ENCODE measurements at places on chromosomes 5 and 9.

DNA sequence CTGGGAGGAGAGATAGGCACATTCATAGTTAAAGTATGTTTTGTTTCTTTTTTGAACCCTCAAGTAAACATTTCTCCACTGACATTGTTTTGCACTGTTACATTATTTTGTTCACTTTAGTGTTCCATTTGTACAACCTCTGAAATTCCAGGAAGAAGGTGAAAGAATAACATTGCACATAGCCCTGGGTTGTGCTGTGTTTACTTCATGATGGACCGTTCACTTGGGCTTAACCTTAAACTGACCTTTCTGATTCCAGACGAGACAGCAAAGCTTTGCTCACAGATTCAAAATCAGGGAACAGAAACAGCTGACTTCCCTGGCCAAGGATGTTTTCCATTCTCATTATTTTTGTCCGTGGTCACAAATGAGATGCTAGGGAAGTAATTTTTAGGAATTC lies 42.8 kb upstream of the GDNF start:
- no peak for DNase-seq

GRCh38 chr5:135076051-135076491 lies 42.0 kb upstream of the PITX1 start:
- no peak for DNase-seq

DNA sequence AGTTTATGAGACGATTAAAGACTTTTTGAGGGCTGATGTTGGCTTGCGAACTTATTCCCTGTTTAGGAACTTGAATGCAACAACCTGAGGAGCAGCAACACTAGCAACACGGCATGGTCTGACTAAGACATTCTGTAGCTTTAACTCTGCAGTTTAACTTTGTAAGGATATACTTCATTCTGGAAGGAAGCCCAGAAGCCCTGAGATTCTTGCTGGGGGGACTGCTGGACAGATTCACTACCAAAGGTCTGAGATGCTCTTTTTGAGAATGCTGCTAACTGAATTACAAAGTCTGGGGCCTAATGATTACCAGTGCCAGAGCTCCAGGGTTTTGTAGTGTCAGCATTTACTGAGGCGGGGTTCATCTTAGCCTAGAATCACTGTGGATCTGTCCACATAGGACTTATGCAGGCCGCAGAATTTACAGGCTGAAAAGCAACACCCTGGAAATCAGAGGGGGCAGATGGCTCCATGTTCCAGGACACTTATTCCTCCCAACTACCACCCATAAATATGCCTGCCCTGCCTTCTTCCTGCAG lies 537.1 kb upstream of the CDH18 start:
- DNase-seq: no peak

- DNase-seq: no peak
Measured at GRCh38 chr9:98501819-98502218, 206.9 kb downstream of the GABBR2 start.

DNA sequence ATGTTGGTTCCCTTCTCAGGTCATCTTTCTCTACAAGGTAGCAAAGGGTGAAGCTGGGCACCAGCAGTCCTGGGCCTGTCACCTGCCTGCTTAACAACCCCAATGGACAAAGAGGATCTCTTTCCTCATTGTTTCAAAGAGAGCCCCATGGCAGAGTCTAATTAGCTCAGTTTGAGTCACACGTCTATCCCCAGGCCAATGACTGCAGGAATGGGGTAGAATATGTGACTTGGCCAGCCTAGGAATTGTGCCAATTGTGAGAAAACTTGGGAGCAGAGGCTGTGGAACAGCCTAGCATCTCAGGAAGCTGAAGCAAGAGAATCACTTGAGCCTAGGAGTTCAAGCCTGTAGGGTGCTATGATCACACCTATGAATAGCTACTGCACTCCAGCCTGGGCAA lies 3.6 kb upstream of the RAPGEF1 start:
- DNase-seq: peak; percentile 19

GRCh38 chr5:106818552-106818951 lies 852.2 kb downstream of the EFNA5 start:
- DNase-seq: no peak

- peak; percentile 21 for DNase-seq
Measured at GRCh38 chr9:84001621-84002020, 21.0 kb downstream of the RMI1 start.

DNA sequence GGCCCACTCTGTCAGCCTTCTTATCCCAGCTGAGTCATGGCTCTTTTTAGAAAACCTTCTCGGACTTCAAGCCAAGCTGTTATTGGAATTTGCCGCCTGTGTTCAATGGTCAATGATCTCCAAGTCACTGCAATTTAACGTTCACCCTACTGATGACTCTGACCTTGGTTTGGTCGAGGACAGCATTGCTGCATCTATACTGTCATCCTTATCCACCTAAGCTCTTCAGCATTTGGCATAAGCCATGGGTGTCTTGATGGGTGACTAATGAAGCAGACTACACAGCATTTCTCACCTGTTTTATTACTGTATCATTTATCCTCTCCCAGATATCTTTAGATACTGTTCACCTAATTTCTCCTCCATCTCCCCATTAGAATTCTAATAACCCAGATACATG lies 5.6 kb upstream of the HSPB3 start:
- DNase-seq: no peak

DNA sequence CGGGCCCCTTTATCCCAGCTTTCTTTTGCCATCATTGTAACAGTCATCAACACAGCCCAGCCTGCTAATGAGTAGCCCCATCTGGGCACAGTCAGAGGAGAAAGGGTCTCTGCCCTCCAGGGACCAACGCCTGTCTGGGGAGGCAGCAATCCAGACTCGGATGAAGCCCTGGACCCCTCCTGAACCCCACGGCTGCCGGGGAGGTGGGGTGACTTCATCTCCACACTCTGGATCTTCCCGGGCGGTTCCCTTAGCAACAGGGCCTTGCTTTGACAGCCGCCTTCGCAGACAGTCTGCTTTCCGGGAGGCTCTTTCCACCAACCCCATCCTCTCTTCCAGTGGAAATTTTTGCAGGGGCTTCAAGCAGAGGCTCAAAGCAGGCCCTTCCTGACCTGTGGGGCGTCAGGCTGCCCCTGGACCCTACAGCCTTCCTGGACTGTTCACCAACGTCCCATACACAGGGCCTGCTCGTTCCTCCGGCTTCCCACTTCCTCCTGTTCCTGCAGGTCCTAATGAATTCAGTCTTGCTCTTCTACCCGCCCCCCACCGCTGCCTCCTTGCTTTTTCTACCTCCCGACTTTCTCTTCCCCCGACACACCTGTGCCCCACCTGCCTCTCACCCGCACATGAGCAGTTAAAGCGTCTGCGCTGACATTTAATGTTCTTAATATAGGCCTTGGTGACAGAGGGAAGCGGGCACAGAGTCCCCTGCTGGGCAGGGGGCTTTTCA lies 161.7 kb upstream of the MVB12B start:
- no peak for DNase-seq

- DNase-seq: no peak
Measured at GRCh38 chr5:33679791-33680190, 212.0 kb downstream of the ADAMTS12 start.

DNA sequence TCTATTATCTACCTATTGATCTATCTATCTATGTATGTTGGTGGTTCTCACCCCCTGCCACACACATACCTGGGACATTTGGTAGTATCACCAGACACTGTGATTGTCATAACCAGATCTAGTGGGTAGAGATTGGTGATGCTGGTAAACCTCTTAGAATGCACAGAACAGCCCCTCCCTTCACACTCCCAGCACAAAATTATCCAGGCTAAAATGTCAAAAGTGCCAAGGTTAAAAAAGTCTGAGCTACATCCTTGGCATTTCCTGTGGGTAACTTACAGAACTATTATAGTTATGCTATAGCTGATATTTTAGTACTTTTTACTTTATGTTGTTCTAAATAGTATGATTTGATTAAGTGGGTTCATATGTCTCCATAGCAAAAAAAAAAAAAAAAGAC lies 151.0 kb downstream of the FER start:
- no peak for DNase-seq

DNA sequence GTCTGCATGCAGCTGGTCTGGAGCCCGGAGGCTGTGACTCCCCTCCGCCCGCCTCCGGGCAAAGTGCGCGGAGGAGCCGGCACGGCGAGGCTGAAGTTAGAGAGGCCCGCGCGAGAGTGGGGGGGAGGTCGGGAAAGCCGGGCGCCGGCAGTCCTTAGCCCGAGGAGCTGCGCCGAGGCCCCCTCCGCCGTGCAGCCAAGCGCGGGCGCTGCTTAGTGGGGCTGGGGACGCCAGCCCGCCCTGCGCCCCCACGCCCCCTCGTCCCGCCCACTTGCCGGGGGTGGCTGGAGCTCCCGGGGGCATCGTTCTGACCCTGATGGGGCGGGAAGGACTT lies 403 bp downstream of the NINJ1 start:
- peak; percentile 90 for DNase-seq

GRCh38 chr5:138528208-138528607 lies 14.8 kb downstream of the ETF1 start:
- no peak for DNase-seq
